ENCODE measurements at places on chromosomes 7 and 10.

GRCh38 chr10:133039107-133039802 lies 48.5 kb upstream of the ADGRA1 start:
- DNase-seq, result peak; percentile 94

- DNase-seq, result no peak
Measured at GRCh38 chr7:3154881-3155494, 111.3 kb upstream of the CARD11 start.

- DNase-seq, result peak; percentile 47
Measured at GRCh38 chr7:70919481-70920073, 212.4 kb upstream of the GALNT17 start.

GRCh38 chr10:111113961-111114757 lies 37.3 kb downstream of the ADRA2A start:
- no peak for DNase-seq

DNA sequence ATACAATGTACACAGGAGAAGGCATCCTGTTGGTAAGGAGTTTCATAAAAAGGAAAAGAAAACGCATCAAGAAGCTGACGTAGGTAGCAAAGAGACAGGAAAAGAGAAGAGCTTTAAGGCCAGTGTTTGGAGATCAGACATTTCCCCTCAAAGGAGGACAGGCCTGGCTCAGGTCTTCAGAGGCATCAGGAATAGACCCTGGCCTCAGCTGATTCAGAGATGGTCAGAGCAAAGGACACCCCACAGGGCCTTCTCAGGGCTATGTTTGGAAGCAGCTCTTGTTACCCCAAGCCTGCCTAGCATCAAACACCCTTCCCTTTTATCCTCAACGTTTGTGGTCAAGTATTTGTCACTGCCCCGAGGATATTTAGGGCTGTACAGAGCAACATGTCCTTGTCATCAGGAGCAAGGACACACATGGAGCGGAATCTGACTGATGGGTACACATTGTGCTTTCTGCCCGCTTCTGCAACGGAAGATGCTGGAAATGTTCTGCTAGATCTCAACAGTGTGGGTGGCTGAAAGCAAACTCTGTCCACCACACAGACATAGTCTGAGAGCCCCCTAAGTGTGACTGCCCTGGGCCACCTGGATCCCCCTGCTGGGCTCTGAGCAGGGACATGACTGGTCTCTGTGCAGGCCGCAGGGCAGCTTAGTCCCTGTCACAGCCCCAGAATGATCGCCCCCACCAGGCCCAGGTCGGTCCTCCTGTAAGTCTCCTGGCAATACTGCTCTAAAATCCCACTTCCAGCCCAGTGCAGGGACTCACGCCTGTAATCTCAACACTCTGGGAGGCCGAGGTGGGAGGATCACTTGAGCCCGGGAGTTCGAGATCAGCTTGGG lies 1.0 kb upstream of the ZDHHC4 start:
- DNase-seq, result no peak

DNA sequence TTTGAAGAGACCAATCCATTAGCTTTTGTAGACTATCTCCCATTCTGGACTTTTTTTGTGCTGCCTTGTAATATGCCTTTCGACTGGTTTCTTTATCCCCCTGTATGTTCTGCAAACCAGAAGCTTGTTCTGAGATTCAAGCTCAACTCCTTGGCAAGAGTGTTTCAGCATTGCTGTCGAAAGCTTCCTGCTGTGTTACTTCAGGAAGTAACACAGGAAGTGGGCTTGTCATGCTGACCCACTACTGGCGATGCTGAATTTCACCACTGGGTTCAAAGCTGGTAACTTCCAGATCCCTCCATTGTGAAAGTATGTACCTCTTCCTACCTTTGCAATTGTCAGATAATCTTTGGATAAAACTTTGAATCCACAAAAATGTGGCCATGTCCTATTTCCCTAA lies 57.9 kb upstream of the INSYN2A start:
- DNase-seq, result no peak

DNA sequence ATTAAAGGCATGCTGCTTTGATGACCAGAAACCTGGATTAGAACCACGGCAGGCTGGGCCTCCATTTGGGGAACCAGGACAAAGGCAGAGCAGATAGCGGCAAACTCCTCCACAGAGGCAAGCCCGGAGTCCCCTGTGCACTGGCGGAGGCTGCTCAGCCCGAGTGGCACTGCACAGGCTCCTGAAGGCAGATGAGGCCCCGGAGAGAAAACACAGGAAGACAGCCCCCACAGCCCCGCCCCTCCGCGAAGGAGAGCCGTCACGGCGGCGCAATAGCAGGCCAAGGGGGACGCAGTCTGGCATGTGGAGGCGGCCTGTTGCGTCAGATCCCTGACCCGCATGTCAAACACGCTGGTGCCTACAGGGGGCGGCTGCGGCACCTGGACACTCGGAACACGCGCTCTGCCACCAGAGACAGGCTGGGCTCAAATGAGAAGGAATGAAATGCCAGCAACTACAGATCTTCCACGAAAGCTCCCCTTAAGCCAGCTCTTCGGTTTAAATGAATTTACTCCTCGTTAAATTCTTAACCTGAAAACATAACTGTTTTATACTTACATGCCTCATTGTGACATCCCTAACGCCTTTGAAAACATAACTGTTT lies 128.5 kb downstream of the MAD1L1 start:
- DNase-seq, result peak; percentile 100

- DNase-seq, result no peak
Measured at GRCh38 chr10:86439544-86439943, 72.9 kb upstream of the GRID1 start.

- DNase-seq, result peak; percentile 57
Measured at GRCh38 chr10:23994459-23995046, 214.4 kb upstream of the KIAA1217 start.

- DNase-seq, result no peak
Measured at GRCh38 chr10:1643161-1643907, 94.0 kb downstream of the ADARB2 start.

GRCh38 chr10:79184657-79185056 lies 115.9 kb downstream of the ZMIZ1 start:
- DNase-seq, result no peak

DNA sequence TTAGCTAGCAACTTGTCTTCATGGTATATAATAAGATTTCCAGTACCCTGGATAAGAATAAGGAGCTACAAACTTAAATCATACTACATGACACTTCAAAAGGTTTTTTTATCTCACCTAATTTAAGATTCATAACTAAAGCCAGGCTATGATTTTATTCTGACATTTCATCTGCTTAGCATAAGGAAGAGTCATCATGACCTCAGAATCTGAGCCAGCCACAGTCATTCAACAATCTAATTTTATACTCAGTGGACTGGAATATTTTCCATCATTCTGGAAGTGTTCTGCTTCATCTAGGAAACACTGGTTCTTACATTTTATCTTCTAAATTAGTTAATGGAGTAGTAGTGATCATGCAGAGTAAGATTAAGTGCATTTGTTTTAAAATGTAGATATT lies 102.1 kb upstream of the KCND2 start:
- DNase-seq, result no peak

DNA sequence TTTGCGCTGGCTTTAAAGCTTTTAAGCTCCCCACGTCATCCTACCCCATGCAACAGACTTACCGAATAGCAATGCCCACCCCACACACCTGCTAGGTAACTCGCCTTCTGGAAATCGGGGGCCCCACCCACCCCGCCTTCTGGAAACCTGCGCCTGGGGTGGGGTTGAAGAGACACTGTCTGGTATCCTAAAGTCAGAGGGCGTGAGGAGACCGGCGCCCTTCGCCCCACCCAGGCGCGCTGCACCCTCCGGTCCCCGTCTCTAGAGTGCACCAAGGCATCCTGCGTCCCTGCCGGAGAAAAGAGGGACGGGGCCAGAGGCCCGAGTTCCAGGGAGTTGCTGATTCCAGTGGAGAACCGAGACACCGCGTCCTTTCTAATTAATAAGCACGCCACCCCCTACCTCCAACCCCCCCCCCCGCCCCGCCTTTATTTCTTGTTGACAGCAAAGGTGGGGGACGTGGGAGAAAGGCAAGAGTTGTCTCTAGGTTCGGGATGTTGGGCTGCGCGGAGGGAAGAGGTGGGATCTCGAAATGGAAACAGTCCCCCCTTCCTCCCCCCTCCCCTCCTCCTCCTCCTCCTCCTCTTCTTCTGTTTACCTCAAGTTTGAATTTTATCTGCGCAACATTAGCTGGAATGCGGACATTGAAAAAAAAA lies 220.9 kb upstream of the MKLN1 start:
- peak; percentile 90 for DNase-seq

GRCh38 chr7:73704640-73705550 lies 14.6 kb downstream of the STX1A start:
- DNase-seq, result peak; percentile 99

- DNase-seq, result no peak
Measured at GRCh38 chr7:114026486-114027089, 107.8 kb upstream of the PPP1R3A start.

- DNase-seq, result no peak
Measured at GRCh38 chr7:16135658-16136057, 285.7 kb downstream of the CRPPA start.

GRCh38 chr7:106486331-106486730 lies 174.6 kb downstream of the CCDC71L start:
- DNase-seq, result no peak

DNA sequence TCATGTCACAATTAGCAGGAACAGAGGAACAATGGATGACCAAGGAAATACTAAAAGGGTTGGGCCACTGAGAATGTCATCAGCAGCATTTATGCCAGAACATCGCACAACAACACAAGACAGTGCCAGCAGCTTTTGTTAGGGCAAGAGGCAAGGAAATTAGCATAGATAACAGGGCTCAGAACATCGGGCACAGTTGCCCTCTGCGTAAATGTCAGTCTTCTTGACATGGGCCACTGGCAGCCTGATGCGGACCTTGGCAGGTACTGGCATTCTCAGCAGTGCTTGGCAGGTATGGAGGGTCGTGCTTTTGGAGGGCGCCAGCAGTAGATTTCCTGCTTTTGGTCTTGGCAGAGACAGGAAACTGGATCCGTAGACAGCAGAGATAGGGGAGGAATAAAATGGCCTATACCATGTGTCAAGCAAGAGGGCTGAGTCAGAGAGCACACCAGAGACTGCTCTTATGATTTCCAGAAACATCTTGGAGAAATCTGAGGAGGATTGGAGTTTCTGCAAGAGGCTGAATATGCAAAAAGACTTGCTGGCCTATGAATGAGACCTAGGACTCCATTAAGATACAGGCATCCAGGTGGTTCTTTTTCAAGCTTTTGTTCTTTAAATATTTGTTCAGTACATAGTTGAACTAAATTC lies 371.5 kb upstream of the MTPN start:
- no peak for DNase-seq

GRCh38 chr10:80596391-80597257 lies 58.9 kb downstream of the SH2D4B start:
- peak; percentile 87 for DNase-seq

DNA sequence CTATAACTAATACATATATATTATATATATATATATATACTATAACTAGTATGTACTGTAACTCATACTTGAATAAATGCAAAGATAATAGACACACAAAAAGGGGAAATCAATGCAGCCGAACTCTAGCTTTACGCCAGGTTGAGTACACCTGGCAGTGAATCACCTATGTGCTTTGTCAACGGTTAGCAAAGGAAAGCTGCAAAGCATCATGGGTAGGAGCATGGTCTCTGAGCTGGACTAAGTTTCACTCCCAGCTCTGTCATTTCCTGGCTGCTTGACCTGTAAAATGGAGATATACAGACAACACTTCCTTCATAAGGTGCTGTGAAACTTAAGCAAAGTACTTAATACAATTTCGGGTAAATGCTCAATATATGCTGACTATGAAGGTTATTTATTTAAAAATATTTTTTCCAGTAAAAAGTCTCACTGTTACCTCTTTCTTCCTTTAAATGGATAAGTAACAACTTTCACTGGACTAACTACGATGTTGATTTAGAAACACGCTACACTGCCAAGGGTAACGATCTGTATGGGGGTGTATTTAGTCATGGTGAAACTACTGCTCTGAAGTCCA lies 61.7 kb upstream of the ITGA8 start:
- no peak for DNase-seq

DNA sequence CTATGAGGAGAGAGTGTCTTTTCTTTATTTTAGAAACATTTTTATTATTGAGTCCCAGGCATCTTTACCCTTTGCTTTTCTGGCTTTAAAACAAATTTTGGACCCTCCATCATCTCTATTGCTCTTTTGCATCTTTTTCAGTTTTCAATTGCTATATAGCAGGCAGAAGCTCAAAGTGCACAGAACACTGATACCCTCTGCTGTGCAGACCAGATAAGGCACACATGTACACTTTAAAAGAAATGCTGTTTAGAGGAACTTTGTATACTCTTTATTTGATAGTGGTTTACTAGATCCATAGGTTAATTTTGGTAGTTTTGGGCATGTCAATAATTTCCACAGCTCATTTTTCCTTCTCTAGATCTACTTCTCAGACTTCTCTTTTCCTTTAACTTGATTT lies 324.2 kb downstream of the SH2D4B start:
- DNase-seq, result no peak

DNA sequence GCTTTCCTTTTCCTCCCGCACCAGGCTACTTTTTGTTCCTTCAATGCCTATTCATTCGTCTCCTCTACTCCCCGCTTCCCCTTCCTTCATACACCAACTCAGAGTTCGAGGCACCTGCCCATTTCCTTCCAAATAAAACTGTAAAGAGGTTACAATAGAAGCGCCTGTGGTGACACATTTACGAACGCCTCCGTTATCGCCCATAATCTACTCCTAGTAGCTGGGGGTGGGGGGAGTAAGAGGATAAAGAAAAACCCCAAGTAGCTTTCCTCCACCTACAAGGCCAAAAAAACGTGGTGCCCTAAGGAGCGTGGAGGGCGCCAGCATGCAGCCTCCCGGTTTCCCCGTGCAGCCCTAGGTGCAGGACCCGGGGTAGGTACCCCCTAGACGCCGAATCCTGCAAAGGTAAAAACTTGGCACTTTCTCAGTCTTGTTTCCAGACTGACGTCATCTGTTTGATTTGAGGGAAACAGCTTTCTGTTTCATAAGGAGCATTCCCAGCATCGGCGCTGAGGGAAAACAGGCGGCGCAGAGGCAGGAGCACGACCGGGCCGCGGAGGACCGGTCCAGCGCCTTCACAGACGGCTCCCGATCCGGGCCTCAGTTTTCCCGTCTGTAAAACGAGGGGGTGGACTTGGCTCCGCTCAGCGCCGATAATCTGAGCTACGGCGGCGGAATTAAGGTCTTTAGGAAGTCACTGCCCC lies 922 bp downstream of the PPA1 start:
- DNase-seq, result peak; percentile 85

DNA sequence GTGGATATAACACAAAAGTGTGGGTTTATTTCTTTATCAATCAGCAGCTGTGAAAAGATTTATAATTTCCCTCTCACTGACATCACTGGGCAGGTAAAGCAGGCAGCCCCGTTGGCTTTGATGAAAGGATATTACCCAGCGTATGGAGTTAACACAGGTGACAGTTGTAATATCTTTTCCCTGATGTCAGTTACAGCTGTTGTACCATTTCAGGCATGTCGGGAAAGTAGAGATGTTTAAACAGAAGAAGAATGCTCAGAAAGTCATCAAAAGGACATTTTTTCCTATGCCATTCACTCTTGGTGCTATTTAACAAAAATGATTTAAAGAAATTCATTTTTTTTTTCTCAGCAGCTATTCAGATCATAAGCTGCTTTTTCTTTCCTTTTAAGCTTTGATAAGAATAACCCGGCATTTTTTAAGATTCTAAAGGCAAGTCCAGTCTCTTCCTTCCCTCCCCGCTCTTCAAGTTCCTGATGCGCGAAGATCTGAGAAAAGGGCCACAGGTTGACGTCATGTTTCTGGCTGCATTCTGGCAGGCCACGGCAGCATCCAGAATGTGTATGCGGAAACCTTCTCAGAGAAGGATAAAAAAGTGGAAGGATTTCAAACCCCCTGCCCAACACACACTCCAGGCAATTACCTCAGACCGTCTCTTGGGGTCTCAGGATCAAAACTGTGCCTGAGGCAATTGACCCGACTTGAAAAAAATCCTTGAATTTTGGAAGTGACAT lies 32.5 kb upstream of the ADAM12 start:
- no peak for DNase-seq
